ENCODE measurements at places on chromosomes 7 and 10.

- no peak for DNase-seq
Observed at GRCh38 chr10:127523476-127523875, 25.6 kb upstream of the NPS start.

DNA sequence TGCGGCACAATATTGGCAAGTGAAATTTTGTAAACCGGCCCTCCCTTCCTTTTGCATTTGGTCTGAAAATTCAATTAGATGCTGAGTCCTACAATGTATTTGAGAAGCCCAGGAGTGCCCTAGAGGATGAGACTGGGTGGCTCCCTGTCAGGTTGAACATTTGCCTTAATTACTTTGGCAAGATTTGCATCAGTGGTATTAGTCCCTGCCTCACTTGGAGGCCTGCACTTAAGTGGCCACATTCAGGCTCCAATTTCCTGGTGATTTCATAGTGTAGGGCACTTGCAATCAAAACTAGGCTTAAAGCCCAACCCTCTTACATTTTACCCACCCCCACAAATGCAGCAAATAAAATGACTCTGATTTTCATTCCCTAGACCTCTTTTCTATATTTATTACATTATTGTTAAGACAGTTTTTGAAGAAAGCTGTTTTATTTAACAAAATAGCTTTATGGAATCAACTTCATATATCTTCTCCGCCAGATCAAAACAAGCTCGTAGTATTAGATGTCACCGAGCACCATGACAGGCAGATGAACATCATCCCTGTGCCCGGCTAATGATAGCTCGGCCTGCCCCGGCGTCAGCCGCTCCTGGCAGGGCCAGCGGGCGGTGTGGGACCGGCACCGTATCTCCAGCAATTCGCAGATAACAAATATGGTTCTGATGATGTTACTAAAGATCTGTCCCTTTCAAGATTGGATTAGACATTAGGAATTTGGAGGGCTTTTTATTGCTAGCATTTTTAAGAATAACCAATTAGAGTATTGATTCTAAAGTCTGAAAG is 73.6 kb downstream of the EGFR start:
- no peak for DNase-seq

DNA sequence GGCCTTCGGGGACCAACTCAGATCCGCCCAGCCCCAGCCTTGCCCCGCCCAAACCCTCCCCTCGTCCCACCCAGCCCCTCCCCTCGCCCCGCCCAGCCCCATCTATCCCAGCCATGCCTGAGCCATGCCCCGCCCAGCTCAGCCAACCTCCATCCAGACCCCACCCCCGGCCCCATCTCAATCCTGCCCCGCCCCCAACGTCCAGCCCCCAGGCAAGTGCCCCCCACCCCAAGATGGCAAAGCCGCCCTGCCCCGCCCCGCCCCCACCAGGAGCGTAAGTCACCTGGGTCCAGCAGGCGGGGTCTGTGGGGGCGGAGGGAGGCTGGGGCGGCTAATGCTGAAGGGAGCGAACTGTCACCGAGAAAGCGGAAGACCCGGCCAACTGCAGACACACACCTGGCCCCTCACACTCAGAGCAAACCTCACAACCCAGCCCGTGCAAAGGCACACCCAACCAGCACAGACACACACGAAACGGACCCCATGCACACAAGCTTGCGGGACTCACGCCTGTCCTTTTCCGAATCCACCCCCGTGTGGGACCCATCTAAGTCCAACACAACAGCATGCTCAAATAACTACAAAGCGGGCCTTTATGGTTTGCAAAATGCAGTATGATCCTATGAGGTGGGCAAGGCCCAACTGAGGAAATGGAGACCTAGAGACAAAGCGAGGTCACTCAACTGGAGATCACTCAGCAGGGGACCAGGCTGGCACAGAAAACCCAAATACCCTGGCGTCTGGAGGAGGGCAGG is 11.5 kb upstream of the OGA start:
- no peak for DNase-seq

DNA sequence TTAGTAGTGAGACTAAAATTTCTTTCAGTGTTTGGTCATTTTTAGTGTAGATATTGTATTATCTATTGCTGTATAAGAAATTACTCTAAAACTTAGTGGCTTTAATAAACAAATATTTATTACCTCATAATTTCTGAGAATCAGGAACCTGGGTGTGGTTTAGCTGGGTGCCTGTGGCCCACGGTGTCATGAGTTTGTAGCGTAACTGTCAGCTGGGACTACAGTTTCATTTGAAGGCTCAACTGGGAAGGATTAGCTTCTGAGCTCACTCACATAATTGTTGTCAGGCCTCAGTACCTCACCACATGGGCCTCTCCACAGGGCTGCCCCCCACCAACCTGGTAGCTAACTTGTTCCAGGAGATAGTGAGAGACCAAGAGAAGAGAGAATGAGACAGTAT is 98.5 kb downstream of the SRI start:
- no peak for DNase-seq

GRCh38 chr10:7335977-7336376 is 74.9 kb downstream of the SFMBT2 start:
- DNase-seq: no peak

DNA sequence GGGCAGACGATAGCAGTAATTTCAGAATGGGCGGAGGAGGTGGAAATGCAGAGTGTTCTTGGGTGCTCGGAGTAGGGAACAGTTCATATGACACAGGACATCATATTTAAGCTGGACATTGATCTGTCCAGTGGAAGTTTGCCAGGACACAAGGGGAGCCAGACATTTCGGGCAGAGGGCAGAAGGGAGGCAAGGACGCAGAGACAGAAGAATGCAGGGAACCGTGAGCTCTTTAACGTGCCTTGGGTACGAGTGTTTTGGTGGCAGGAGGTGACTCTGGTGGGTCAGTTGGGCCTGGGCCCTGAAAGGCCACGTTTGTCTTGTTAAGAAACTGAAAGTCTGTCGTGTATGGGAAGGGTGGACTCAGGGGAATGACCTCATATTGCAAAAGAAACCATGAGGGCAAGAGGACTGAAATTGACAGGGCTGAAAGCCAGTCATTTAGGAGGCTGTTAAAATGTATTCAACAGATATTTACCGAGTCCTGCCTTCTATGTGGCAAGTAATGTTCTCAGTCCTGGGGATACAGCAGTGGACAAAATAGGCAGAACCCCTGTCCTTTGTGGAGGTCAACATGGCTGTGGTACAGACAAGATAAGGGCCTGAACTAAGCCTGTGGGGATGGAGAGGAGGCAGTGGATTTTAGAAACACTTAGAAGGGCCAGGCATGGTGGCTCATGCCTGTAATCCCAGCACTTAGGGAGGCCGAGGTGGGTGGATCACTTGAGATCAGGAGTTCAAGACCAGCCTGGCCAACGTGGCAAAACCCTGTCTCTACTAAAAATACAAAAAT is 2.2 kb downstream of the OPTN start:
- no peak for DNase-seq

- no peak for DNase-seq
Observed at GRCh38 chr7:105112440-105113418, 98.7 kb downstream of the KMT2E start.

DNA sequence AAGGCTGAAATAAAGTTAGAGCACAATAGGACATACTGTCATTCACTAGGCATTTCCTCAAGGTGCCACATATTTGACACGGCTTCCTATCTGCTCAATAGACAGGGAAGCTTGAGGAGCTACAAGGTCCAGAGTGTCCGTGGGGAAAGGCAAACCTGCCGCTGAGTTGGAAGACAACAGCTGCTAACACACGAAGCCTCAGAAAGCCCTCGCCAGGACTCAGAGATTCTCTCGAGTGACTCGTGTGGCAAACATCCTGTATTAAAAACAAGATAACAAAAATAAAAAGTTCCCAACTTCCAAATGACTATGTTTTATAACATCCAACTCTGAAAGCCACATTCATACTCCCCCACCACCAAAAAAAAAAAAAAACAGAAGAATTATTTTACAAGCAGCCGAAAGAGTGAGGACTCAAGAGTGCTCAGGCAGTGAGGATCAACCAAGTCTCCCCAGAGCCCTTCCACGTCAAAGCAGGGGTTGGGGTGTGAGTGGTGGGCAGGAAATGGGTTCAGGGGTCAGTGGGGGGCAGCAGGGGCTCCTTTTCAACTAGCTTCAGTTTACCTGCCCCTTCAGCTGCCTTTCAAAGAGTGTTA is 67.6 kb downstream of the STK17A start:
- no peak for DNase-seq

- DNase-seq: no peak
Observed at GRCh38 chr10:112221545-112221944, 38.0 kb upstream of the GPAM start.

- no peak for DNase-seq
Observed at GRCh38 chr10:20115894-20116293, 299.7 kb downstream of the PLXDC2 start.

DNA sequence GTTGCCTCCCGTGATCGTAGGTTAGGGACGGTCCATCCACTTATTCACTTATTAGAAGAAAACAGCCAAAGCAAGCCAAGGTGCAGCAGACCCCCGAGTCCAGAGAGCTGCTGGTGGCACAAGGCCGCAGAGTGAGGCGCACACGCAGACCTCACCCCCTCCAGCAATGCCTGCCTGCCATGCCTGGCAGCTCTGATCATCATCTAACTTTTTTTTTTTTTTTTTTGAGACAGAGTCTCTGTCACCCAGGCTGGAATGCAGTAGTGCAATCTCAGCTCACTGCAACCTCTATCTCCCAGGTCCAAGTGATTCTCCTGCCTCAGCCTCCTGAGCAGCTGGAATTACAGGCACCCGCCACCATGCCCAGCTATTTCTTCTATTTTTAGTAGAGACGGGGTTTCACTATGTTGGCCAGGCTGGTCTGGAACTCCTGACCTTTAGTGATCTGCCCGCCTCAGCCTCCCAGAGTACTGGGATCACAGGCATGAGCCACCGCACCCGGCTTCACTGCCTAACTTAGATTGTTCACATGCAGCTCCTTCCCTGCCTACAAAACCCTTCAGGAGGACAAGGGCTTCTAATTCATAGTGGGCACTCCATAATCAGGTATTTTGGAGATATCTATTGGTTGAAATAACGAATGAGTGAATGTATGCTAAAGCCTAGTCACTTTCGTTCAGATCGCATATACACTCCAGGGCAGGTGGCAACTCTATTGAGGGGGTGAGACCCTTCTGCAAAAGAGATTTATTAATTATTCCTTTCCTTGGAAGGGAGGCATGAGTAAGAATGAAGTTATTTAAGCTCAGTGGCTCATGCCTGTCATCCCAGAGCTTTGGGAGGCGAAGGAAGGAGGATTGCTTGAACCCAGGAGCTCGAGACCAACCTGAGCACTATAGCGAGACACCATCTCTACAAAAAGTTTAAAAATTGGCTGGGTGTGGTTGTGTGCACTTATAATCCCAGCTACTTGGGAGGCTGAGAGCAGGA is 15.9 kb downstream of the TRIM56 start:
- DNase-seq: no peak

DNA sequence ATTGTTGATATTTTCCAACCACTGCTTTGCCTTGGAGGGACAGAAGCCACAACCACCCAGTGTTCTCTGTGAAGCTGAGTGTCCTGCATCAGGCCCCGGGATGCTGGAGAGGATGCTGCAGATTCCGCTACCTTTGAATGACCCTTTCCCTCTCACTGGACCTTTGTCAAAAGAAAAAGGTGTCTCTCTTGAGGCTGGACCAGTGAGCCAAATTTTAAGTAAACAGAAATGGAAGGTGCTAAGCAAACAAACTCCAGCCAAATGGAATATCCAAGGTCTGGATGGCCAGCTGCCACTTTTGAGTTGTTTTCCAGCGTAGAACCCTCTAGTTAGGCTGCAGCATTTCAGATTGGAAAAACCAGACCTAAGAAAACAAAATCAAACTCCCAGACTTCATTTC is 145.5 kb downstream of the TRIL start:
- DNase-seq: no peak

GRCh38 chr7:134593530-134594392 is 44.9 kb downstream of the AKR1B15 start:
- peak; percentile 69 for DNase-seq

GRCh38 chr7:150405584-150406311 is 26.6 kb downstream of the ZNF775 start:
- DNase-seq: no peak

- no peak for DNase-seq
Observed at GRCh38 chr7:27082171-27082570, 13.6 kb downstream of the HOXA1 start.

DNA sequence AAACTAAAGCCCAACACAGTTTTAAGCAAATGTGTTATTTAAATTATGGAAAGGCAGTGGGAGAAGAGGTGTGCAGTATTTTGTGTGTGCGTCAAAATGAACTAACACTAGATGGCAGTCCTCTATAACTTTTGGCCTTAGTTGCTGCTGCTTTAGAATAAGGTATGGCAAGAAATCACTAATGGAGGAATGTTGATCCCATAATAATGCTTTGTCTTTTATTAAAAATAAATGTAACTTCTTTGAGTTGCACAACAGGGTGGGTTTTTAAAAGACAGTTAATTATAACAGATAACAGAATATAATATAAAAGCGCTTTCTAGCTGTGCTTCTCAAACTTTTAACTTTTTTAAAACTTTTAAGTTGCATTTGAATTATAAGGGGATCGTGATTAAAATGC is 56.4 kb downstream of the BBS9 start:
- no peak for DNase-seq

DNA sequence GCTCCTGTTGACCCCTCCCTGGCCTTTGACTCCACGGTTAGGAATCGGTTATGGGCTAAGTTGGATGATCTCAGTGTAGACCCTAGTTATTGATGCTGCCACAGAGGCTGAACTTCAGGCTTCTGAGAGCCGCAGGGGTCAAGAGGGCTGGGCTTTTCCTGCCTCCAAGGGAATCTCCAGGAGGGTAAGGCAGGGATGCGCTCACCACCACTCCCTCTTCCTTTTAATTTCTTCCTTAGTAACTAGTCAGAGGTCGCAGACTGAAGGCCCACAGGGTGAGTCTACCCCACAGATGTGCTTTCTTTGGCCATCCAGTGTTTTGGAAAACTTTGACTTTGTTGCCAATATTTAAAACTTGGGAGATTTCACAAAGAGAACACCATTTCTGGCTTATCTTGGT is 151.0 kb upstream of the TCF7L2 start:
- no peak for DNase-seq

DNA sequence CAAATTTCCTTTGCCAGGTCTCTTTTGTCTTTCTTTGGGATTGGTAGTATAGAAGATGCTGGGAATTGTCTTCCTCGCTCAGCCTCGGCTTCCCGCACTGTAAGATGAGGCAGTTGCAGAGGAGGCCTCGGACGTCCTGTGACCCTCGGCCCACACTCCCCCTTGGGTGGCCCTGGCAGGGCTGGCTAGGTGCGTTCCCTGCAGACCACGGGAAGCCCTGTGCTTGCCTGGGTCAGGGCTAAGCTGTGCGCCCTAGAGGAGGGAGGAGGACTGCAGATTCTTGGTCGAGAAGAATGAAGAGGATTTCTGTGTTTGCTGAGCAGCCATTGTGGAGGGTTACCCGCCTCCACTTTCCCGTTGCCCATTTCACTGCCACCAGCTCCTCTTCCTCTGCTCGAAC is 42.8 kb downstream of the WIPI2 start:
- DNase-seq: no peak

GRCh38 chr10:124509880-124510632 is 48.4 kb downstream of the LHPP start:
- DNase-seq: no peak

- DNase-seq: no peak
Observed at GRCh38 chr7:150307904-150308303, 15.3 kb upstream of the LRRC61 start.

GRCh38 chr7:17661982-17662585 is 278.2 kb downstream of the SNX13 start:
- no peak for DNase-seq

- DNase-seq: no peak
Observed at GRCh38 chr7:156783864-156784263, 109.1 kb downstream of the LMBR1 start.
